Ascending aorta (tissue), 2 donors: ENCODE measurements at places on chromosomes 2 and 18.

DNA sequence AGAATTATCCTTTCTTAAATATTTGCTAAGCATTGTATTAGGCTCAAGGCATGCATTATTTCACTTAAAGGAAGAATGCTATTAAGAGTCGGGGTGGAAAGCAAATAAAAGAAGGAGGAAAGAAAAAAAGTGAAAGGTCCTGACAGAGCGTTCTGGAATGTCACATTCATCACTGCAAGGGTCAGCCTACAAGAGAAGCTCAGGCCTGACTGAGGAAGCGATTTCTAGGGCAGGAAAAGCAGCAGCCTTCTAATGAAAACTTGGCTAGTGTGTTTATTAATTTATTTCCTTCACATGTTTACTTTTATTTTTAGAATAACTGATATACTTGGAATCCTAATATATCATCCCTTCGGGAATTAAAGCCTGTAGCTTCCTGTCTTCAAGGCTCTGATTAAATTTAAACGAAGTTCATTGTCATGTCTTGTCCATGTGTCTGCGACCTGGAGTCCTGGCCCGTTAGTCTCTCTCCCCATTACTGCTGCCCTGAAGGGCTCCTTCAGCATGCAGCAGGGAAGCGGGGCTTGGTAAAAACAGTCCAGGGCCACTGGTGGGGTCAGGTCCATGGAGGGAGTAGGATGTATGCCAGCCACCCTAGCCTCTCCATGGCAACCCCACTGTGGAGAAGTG is 119.2 kb upstream of the CCDC68 start:
- H3K27me3 ChIP-seq: no peaks in the 10 kb centered on the region
- no peak overlapping the region for H3K4me3 ChIP-seq
- DNase-seq: no peak
- no peaks in the 10 kb centered on the region for H3K4me1 ChIP-seq
- H3K27ac ChIP-seq: no peak overlapping the region

- H3K4me3 ChIP-seq: no peak overlapping the region
- H3K27me3 ChIP-seq: no peaks in the 10 kb centered on the region
- H3K4me1 ChIP-seq: peaks cover 46% of the 10 kb centered on the region
- H3K27ac ChIP-seq: no peak overlapping the region
- peaks cover 3% of the 10 kb centered on the region for H3K36me3 ChIP-seq
These were observed 4.7 kb downstream of the SEPTIN2 start for GRCh38 chr2:241320394-241320793.

GRCh38 chr2:60925994-60926740 is 44.8 kb downstream of the REL start:
- no peaks in the 10 kb centered on the region for H3K4me1 ChIP-seq
- no peak overlapping the region for H3K27ac ChIP-seq
- no peak overlapping the region for H3K4me3 ChIP-seq
- H3K36me3 ChIP-seq: peaks cover 39% of the 10 kb centered on the region
- DNase-seq: no peak
- no peaks in the 10 kb centered on the region for H3K27me3 ChIP-seq

DNA sequence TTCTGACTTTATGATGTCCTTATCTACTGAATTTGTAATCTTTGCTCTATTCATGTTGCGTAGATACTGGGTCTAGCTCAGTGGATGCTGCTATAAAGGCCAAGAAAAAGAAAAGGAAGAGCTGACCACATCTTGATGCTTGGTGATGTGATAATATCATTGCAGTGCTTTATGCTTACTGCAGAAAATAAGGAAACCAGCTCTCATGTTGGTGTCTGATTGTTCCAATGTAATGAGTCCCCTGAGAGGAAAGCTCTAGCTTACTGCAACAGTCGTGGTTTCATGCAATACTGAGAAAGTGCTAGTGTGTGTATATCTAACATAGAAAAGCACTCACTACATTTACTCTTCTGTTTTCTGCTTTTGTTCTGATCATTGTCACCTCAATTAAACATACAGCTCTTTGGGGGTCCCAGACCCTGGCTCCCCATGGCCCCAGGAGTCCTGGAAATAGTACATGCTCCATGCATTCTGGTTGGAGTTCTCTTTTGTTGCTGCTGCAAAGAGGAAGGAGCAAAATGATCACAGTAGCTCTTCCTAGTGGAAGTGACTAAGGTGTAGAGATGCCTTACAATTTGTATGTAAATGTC is 338.8 kb downstream of the CYRIA start:
- no peak overlapping the region for H3K27ac ChIP-seq
- H3K4me1 ChIP-seq: no peaks in the 10 kb centered on the region
- no peak overlapping the region for H3K4me3 ChIP-seq

DNA sequence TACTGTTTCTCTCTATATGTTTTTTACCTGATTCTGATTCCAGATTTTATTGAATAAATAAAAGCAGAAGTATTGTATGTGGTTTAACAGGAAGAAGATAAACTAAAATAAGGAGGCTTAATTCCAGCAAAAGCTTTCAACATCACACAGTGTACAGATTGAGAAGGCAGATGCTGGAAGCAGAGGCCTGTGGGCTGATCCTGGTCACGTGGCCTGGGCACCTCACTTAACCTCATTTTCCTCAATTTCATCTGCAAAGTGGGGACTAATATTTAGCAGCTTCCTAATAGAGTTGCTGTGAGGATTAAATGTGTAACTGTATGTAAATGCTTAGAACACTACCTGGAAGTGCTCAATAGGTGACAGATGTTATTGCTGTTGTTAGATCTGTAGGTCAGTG is 58.0 kb downstream of the CDCA7 start:
- no peak overlapping the region for H3K4me3 ChIP-seq
- DNase-seq: no peak
- H3K27ac ChIP-seq: no peak overlapping the region
- no peaks in the 10 kb centered on the region for H3K27me3 ChIP-seq
- H3K4me1 ChIP-seq: no peaks in the 10 kb centered on the region

- H3K27me3 ChIP-seq: no peaks in the 10 kb centered on the region
- no peaks in the 10 kb centered on the region for H3K36me3 ChIP-seq
- no peak overlapping the region for H3K4me3 ChIP-seq
- DNase-seq: no peak
- no peak overlapping the region for H3K27ac ChIP-seq
These were observed 216.7 kb downstream of the TMEM163 start for GRCh38 chr2:134502104-134502503.
